ENCODE measurements at places on chromosomes 7 and 10.

DNA sequence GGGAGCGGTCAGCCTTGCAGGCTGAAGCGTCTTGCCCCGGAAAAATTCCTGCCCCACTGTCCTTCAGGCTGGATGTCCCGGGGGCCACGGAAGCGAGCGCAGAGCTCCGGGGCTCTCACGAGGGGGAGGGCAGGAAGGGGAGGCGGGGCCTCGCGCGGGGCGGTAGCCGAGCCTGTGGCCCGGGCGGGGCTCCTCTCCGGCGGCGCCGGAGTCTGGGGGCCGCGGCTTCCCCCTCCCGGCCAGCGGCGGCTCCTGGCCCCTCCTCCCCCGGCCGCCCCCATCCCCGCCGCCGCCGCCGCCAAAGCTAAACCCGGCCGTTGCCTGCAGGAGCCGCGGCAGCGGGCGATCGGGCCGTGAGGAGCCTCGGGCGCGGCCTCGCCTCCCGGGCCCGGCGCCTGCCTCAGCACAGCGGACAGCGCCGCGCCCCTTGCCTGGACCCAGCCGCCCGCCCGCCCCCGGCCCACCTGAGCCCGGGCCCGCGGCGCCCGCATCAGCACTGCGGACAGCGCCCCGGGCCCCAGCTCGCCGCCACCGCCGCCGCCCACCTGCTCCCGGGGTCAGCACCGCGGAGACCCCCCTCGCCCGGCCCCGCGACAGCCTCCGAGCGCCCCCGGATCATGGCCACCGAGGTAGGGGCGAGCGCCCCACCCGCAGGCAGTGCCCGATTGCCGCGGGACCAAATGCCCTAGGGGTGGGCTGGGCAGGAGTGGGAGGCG lies at the start of gene GOLGA7B:
Gene GOLGA7B, plus strand, starts transcription at position 157 of the 716 bp plus-strand sequence. Its CDS starts 461 bp downstream, at position 618.
- no peak for DNase-seq

DNA sequence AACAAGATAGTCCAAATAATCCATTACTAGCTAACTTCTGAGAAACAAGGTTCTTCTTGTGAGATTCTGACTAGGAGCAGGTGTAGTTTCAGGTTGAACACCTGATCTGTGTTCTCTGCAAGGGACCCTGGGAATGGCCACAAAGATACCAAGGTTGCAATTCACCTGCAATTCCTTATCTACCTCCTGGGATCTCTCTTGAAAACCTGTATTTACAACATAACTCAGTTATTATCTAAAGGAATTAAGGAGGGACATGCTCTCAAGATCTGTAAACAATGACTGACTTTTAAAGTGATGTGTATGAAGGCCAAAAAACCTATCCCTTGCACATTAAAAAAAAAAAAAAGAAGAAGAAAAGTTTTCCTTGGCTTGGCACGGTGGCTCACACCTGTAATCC lies 54.8 kb downstream of the ABLIM1 start:
- no peak for DNase-seq

DNA sequence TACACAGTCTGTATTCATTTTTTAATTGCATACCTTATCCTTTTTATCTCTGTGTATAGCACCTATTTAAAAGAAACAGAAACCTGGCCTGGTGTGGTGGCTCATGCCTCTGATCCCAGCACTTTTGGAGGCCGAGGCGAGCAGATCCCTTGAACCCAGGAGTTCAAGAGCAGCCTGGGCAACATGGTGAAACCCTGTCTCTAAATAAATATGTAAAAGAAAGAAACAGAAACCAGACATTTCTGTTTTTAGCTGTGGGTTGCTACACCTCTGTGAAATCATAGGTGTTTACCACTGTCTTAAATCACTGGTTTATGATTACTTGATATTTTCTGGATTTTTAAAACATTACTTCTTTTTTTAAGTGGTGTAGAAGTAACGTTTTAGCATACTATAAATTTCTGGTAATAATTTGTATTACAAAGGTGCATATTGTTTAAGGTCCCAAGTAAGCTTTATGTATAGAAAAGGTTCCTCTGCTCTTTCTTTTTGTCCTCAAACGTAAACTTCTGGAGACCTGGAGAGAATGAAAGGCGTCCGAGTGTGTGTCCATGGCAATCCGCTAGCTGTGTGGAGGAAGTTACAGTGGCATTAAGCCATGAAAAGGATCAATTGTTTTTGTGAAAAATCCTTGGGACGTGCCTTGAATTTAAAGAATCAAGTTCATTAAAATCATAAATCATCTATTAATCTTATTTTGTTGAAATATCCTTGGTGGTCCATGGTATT lies 41.1 kb downstream of the PTPRZ1 start:
- no peak for DNase-seq

- no peak for DNase-seq
Measured at GRCh38 chr7:78279457-78279856, 480.9 kb downstream of the PHTF2 start.

DNA sequence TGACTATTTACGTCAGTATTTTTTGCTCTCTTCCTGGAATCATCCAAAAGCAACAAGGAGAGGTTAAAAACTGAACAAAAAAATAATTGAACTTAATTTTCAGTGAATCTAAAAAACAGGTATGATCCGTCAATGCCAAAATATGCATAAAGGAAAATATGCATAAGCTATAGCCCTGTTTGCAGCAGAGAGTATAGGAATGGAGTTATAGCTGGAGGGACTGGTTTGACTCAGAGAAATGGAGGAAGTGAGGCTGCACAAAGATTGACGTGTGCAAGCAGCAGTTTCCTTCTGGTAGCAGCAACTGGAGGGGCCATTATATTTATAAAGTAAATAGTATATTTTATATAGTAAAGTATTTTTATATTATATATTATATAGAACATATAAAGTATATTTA lies 37.1 kb downstream of the GNG11 start:
- DNase-seq: no peak

DNA sequence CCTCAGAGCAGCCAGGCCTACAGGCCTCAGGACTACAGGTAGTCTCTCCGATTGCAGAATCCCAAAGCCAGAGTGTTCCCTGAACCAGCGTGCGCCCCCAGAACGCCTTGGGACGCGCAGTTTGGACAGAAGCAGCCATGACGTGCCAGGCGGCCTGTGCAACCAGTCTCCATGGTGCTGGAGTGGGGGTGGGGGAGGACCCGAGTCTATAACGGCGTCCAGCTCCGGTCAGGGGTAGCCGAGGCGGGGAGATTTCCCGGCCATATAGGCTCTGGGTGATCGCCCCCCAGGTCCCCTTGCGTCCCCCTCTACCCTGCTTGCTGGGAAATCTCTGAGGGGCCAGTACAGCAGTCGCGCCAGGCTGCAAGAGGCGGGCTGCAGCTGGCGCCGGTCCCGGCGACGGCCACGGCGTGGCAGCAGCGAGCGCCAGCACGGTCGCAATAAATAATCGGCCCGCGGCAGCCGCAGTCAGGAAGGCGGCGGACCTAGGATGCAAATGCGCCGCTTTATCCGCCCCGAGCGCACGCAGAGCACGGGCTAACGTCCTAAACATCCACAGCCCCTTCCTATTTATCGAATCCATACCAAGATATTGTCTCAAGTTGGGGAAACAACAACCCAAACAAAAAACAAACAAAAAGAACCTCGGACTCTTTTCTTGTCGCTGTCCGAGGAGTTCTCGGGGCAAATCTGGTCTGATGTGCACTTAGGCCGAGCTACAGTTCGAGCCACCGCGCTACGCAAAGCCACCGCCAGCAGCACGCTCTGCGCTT lies 1.6 kb downstream of the HOXA3 start:
- peak; percentile 93 for DNase-seq

GRCh38 chr7:47428052-47428767 lies 153.7 kb downstream of the TNS3 start:
- peak; percentile 38 for DNase-seq

DNA sequence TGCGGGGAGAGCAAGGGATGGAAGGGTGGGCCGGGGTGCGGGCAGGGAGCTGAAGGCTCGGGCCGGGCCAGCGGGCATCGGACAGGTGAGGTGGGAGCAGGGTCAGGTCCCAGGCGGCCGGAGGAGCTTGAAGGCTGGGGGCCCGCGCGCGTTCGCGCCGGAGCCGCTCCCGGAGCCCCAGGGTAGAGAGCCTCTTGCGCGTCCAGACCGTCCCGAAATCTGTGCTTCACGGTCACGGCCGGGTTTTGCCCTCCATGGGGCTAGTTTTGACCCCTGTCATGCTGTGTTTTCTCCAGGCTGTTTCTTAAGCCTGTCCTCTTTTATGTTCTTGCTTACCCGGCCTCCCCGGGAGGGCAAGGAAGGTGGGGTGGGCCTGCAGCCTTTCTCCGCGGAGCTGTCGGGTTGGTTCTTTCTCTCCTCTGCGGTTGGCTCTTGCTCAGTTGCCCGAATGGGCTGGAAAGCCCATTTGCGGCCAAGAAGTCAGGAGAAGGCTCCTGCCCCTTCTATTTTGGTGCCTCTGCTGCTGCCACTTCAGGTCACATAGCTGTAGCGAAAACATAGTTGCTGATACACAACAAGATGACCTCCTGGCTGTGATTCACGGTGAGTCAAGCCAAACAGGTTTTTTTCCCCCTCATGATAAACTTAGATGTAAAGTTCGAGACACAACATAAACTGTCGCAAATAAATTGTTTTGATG lies 650 bp downstream of the UBE2D1 start:
- peak; percentile 70 for DNase-seq

GRCh38 chr10:20446561-20447193 lies 450.4 kb downstream of the NEBL start:
- DNase-seq: no peak

DNA sequence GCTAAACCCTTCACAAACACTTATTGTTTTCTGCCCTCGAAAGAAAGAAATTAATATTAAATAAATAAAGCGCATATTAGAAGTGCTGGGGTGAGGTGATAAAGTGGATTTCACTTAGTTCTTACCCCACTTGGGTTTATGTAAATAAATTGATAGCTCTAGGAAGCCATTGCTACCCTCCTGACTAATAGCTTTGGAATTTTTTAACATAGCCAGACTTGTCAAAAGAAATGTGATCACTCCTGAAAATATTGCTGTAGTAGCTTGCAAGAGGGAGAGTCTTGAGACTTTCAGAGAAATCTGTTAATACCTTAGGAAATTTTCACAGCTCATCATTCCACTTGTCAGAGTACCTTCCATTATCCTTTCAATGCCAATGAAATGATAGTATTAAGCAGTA lies 7.6 kb downstream of the ARL5B start:
- DNase-seq: no peak

DNA sequence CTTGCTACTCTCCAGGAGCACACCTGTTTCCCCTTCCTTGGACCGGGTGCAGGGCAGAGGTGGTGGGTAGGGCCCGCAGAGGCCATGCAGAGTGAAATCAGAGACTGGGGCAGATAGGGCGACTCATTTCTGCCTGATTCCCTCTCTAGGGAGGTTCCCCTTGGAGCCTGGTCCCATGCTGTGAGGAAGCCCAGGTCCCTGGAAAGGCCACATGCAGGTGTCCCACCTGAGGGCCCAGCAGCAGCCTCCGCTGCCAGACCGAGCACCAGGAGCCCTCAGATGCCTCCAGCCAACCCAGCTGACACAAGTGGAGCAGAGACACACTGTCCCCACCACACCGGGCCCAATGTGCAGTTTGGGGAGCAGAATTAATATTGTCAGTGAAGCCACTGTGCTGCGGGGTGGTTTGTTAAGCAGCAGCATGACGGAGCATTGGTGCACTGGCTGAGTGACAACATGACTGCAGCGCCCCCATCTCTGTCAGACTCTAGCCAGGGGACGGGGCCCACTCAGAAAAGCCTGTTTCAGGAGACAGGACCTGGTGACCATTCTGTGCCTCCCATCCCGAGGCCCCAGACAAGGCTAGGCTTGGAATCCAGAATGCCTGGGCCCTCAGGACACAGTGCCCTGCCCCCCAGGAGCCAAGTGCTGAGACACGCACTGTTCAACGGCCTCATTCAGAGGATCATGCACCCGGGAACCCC lies 30.4 kb upstream of the RET start:
- DNase-seq: peak; percentile 47

DNA sequence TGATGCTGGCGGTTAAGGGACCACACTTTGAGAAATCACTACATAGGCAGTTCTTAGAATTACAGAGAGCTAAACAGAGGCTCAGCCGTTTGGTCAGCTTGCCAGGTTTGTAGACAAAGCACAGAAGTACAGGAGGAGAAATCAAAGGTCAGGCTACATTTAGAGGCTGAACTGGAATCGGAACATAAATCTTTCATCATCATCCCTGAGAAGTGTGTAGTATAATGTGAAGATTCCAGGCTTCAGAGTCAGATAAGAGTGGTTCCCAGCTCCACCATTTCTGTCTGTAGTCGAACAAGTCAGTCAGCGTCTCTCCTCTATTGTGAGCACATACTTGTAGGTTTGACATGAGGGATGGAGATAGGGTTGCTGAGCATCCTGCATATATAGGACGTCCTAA lies 18.9 kb downstream of the CDK1 start:
- DNase-seq: no peak

- DNase-seq: no peak
Measured at GRCh38 chr7:116030651-116031276, at the start of gene TFEC. Gene TFEC, minus strand, starts transcription at chr7:116030763. Its CDS starts 46,322 bp downstream, at chr7:115984441.

DNA sequence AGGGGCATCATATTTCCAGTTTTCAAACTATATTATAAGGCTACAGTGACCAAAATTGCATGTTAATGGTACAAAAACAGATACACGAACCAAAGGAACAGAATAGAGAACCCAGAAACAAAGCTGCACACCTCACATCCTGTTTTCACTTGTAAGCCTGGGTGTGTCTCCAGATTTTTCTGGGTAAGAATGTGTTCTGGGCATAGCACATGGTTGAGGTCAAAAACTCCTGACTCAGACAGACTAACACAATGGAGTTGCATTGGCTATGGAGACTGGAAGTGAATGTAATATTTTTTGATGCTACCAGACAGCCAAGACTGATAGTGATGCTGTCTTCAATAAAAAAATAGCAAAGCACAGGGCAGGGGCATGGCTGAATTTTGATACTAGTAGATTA lies 1175.2 kb downstream of the NXPH1 start:
- no peak for DNase-seq

GRCh38 chr7:12921751-12922345 lies 234.4 kb downstream of the ARL4A start:
- no peak for DNase-seq

DNA sequence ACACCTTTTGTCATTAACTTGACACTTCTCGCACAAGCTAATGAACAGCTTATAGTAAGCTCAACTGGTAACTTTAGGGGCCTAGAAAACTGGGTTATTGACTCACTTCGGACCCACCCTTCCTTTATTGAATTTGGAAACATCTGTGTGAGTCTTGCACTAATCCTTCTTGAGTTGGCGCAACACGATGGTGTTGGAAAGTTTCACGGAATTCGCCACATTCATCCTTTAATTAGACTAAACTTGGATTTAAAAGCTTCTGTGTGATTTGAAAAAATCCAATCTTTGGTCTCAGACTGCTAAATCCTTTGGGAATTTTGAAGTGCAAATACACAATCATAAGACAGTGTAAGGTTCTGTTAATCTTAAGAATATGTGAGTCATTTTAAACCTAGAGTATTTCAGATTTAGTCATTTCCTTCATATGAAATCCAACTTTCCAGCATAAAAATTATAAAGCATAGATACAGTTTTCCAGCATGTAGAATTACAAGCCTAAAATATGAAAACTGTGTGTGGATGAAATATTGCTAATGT lies 15.1 kb downstream of the FZD8 start:
- DNase-seq: no peak

- DNase-seq: no peak
Measured at GRCh38 chr7:114639451-114639850, 224.8 kb downstream of the FOXP2 start.

GRCh38 chr7:107064255-107064654 lies 19.8 kb downstream of the PRKAR2B start:
- no peak for DNase-seq

GRCh38 chr10:99849536-99849935 lies 67.1 kb downstream of the ABCC2 start:
- no peak for DNase-seq

GRCh38 chr10:98332623-98333269 lies 64.8 kb upstream of the LOXL4 start:
- no peak for DNase-seq

Measured in sigmoid colon (tissue), 7 donors.